ENCODE measurements at places on chromosomes 12 and 14.
A peak's percentile ranks its signal among the peaks of the same experiment; 100 is the strongest.

DNA sequence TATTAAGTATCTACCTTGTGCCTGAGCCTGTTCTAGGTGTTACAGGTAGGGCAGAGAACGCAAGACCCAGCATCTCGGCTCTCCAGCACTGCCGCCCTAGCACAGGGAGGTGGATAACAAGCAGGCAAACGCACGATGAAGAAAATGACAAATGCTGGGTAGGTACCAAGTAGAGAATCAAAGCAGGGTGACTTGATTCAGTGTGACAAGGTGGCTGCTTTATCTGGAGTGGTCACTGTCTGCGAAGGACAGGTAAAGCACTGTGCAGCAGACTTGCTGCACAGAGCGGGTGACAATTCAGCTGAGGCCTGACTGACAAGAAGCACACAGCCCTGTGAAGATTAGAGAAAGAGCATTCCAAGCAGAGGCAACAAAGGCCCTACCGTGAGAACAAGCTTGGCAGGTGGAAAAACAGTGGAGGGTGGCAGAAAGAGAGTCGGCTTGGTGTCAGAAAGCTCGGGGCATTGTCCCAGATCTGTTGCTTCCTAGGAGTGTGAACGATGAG, 12.9 kb downstream of the PRKCH start:
- no peak for DNase-seq

DNA sequence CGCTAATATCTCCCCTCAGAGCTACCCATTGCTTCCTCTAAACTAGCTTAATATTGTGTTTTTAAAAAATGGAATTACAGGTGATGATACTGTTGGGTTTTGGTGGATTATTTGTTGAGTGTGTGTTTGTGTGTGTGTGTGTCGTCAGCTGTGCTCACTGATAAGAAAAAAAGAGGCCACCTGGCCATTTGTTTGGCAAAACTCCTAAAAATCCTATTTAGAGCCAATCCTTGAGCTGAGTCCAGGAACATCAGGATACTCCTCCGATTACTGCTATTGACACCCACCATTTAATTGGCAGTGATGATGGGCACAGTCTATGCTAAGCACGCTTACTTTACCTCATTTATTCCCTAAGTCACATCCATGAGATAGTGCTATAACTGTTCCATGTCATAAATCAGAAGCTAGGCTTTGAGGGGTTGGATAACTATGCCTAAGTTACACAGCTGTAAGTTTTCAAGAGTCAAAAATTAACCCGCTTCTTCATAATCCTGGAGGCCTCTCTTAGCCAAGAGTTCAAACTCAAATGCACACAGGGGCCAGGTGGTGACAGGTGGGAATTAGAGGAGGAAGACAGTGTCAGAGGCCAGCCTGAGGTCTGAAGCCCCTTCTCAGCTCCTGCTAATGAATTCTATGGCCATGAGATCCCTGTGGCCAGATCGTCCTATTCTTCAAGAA, 1026.6 kb upstream of the TMEM132C start:
- DNase-seq: no peak

GRCh38 chr14:76828339-76829012, 2.3 kb downstream of the LRRC74A start:
- peak; percentile 21 for DNase-seq

- DNase-seq: peak; percentile 57
These were observed 46.9 kb upstream of the IGF1 start for GRCh38 chr12:102527171-102527720.

DNA sequence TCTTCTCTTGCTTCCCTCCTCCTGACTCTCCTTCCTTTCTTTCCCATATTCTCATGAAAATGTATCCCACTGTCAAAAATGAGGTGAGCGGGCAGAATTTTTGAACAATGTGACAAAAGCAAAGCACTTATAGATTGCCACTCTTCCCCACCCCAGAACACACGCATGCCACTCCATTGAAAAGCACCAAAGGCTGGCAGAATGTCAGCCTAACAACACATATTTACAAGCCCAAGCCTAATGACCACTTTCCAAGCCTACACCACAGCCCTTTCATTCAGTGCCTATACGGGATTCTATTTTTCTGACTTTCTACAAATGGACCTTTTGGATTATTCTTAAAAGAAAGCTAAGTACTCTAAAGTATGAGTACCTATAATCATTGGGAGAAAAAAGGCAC, 62.9 kb upstream of the METAP2 start:
- DNase-seq: no peak

GRCh38 chr14:54815016-54815415, 87.6 kb downstream of the GCH1 start:
- DNase-seq: no peak

- DNase-seq: no peak
These were observed 465.1 kb downstream of the FUT8 start for GRCh38 chr14:65877624-65878023.

GRCh38 chr12:25977047-25977446, 18.6 kb downstream of the RASSF8 start:
- DNase-seq: peak; percentile 64

DNA sequence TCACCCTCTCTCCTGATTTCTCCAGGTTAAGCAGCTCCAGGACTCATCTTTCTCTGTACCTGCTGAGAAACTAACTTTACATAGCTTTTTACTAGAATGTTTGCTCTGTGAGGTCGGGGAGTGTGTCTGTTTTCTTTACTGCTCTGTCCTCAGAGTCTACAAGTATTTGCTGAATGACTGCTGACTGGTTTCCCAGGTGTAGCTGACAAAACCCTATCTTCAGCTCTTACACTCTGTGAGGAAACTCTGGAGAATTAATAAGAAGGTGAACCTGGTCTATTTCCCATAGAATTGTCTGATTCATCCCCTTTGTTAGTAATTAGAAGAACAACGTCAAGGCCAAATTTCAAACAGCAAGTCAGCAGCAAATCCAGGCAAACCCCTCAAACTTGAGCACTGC, 226.8 kb downstream of the ZFP36L1 start:
- DNase-seq: no peak

GRCh38 chr14:97058074-97058467, 260.9 kb downstream of the VRK1 start:
- no peak for DNase-seq

Measured in foreskin fibroblast (primary cell).